ENCODE measurements at places on chromosomes 4 and X.

GRCh38 chr4:44674471-44674870 lies 3.7 kb upstream of the GUF1 start:
- DNase-seq = no peak

- DNase-seq = no peak
These were observed 16.1 kb upstream of the CXCL3 start for GRCh38 chr4:74054483-74055047.

DNA sequence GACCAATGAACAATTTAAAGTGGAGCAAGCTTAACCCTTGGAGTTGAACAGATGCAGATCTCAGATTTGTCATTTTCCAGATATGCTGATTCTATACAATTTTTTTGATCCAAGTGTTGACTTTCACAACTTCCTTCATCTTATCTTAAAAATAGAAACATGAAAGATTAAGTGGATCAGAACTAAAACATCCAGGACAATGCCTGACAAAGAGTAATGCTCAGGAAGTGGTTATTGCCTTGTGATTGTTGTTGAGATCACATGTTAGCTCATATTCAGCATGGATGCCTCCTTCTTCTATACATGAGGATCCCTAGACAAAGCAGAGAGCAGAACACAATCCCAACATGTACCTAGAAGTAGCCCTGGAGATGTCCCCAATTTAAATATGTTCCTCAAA lies 160.9 kb downstream of the PPARGC1A start:
- DNase-seq = no peak

GRCh38 chr4:79258614-79259176 lies 67.2 kb downstream of the NAA11 start:
- DNase-seq = no peak

- no peak for DNase-seq
These were observed 150.4 kb downstream of the SOWAHB start for GRCh38 chr4:76747563-76747962.

DNA sequence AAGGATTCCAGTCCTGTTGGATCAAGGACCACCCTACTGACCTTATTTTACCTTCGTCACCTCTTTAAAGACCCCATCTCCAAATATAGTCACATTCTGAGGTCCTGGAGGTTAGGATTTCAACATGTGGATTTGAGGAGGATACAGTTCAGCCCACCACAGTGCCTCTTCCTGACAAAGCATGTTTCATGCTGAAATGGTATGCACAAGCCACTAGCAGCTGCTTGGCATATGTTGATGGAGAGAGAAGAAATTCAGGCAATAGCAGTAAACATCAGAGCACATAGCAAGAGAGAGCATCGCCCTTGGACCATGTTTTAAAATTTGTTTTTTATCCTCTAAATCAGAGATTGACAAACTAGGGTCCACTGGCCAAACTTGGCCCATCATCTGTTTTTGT lies 172.1 kb downstream of the PRKX start:
- DNase-seq = no peak

DNA sequence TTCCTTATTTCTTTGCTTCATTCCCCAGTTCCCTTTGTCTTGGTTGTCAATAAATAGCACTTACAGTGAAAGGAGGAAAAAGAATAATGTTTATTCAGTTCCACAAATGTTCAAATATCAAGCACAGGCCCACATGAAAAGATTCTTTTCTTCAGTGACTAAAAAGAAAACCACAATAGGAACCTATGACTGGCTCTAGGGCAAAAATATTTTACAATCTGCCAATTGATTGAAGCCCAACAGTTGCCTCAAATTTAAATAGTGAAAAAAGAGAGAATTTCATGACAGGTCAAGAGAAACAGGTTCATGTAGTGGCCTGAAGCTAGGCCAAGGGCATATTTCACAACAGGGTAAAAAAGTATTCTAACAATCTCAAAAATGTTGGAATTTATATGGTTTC lies 553.8 kb downstream of the CENPC start:
- no peak for DNase-seq

DNA sequence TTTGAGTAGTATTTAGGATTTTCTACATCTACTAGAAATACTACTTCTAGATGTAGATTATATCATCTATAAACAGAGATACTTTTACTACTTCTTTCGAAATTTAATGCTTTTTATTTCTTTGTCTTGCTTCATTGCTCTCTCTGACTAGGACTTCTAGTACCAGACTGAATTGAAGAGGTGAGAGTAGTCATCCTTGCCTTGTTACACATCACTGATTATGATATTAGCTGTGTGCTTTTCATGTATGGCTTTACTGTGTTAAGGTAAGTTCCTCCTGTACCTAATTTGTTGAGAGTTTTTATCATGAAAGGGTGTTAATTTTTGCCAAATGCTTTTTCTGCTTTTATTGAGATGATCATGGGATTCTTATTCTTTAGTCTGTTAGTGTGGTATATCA lies 19.6 kb upstream of the IL2 start:
- DNase-seq = no peak

- no peak for DNase-seq
These were observed 124.9 kb downstream of the RTL3 start for GRCh38 chrX:78534221-78534620.

DNA sequence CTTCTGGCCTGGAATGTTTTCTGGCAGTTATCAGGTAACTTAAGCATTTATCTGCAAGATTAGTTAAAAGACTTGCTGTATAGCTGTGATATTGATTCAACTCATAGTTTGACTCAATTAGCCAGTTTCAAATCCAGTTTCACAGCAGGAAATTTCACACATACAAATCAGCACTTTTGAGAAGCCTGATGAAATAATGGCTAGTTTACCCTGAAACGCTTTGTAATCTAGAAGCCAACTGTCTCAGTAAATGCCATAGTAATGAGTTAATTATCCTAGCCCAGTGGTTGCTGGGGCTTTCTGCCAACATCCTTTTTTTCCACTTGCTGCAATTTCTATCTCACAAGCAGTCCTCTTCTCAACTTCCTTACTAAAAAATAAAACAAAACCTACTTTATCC lies 53.1 kb downstream of the ARHGEF38 start:
- no peak for DNase-seq

DNA sequence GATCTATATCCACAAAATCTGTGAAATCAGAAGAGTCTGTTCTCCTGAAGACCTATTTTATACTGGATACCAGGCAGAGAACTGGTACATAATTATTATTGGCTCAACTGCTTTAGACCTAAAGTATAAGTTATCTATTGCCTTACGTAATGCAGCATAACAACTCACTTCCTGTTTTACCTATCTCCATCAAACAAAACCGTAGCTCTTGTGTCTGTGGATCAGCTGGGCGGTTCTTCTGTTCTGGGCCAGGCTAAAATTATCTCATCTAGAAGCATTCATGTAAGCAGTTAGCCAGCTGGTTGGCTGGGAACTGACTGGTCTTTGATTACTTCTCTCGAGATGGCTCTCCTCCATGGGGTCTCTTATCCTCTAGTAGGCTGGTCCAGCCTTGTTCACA lies 57.8 kb downstream of the PPP1R2C start:
- no peak for DNase-seq

- DNase-seq = no peak
These were observed 309.2 kb downstream of the BCOR start for GRCh38 chrX:39788521-39788920.

DNA sequence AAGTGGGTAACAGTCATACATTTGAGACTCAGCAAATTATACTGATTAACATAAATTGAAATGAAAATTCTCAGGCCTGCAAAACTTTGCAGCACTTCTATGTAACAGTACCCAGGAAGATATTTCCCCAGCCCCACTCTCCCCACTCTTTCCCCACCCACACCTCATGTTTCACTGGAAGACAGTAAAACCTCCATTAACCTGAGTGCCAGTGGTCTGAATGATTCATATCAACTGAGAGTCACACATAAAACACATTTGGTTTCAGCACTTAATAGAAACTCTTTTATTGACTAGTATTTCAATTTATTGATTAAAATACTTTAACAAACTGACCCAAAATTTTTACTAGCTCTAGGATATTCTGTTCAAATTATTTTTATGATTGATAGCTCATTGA lies 6.9 kb downstream of the CXCL6 start:
- no peak for DNase-seq

DNA sequence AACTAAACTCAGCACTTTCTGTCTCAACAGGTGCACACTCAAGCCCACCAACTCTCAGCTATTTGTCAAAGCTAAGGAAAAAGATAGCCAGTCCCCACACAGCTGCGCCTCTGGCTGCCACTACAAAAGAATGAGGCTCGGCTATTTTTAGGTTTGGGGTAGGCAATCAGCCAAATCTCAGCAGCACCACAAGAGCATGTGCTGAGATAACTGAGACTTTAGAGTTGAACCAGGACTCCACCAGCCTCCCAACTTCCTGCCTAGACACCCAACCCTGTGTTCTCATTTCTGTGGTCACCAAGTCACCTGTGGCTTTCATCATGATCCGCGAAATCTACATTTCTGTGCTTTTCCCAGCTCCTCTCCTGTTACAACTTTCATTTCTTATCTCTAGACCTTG lies 28.0 kb downstream of the DMD start:
- no peak for DNase-seq

GRCh38 chr4:150082241-150082640 lies 4.0 kb downstream of the DCLK2 start:
- no peak for DNase-seq

DNA sequence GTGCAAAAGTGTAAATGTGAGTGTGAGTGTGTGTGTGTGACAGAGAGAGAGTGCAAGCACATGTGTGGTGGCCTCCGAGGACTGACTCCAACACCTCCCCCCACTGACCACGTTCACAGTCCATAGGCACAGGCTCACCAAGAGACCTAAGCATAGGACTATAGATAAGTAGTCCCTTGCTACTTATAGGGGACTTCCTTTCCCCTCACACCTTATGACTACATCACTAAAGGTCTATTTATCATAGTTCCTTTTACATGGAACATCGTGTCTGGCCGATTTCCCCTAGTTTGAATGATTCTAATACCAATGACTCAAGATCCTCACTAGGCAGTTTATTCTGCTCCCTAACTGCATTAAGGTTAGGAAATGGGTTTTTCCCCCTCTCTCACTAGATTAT lies 17.8 kb downstream of the FRMPD3 start:
- DNase-seq = no peak

GRCh38 chrX:8969378-8969777 lies 64.5 kb downstream of the FAM9B start:
- DNase-seq = no peak

DNA sequence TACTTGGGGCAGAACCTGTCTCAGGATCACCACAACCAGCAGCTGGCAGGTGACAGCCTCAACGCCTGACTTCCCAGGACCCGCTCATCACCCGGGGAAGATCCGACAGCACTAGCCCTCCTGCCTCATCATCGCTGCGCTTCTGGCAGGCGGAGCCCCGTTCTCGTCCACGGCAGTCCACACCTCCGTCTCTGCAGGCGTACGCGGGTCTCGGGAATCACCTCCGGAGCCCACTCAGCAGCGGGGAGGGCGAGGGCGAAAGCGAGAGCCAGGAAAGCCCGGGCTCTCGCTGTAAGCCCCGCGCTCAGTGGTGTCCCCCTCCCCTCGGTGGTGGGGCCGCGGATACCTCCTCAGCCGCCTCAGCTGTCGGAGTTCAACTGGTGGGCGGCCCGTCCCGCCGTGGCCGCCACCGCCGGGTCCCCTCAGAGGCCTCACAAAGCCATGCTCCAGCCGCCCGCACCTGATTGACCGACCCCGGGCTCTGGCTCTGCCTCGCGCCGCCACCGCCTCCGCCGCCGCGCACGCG lies 518 bp upstream of the CNKSR2 start:
- DNase-seq = peak; percentile 2

DNA sequence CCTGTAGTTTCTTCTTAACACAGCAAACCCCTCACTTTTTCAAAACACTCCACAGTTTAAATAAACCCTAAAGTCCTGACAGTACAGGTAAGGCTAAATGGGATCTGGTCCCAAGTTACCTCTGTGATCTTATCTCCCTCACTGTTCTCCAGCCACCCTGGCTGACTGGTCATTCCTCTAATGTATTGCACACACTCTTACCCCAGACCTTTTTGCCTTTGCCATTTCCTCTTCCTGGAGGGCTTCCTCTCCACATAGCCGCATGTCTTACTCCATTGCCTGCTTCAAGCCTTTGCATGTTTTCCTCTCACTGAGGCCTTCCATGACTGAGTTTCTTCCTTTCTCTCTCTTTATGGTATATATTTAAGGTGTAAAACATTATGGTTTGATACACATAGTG lies 19.5 kb upstream of the ANXA3 start:
- DNase-seq = no peak

DNA sequence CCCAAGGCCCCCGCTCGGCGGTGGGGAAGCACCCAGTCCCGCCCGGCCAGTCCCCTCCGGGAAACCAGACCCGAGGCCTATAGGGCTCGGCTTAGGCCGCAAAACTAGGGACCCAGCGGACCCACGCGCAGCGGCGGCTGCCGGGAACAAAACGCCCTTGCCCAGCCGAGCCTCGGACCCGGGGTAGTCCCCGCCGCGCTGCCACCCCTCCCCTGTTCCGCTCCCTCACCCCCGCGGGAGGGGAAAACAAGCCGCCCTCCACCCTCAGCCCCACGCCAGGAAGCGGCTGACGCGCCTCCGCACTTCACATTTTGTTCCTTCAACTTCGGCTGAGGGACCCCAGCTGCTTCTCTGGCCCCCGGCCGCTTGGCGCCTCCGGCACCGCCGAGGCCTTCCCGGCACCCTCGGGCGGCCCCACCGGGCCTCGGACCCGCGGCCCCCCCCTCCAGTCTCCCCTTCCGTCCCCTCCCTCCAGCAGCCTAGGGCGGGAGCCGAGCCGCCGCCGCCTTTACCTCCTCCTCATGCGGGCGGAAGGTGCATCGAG lies 694 bp downstream of the PDS5A start:
- DNase-seq = peak; percentile 40

DNA sequence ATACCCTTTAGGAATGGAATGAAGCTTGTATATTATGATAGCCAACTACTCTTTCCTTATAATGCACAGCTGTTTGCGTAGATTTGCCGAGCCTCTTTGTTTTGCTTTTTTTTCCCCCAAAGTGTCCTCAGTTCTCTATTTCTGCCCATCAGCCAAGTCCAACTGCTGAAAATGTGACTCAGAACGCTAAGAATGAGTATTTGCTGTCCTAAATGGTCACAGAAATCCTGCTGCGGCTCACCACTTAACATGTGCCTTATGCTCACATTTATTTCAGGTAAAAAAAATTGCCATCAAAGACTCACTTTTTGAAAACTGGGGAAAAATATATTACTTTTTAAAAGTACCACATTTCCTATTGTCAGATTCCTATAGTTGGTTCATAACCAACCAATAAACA lies 36.9 kb downstream of the GABRA4 start:
- DNase-seq = no peak

GRCh38 chr4:3462790-3463415 lies at the start of gene DOK7:
TSS of gene DOK7 (plus strand) at chr4:3463306. CDS start at chr4:3463376, 70 bp downstream.
- no peak for DNase-seq

GRCh38 chrX:250965-251364 lies 30.2 kb upstream of the PLCXD1 start:
- no peak for DNase-seq

GRCh38 chrX:95956745-95957144 lies 727.9 kb upstream of the DIAPH2 start:
- DNase-seq = no peak

GRCh38 chr4:140697709-140698560 lies 58.2 kb downstream of the TBC1D9 start:
- DNase-seq = no peak

- DNase-seq = no peak
These were observed 50.7 kb downstream of the CHST7 start for GRCh38 chrX:46624090-46624786.

Data from stimulated activated CD4-positive, alpha-beta T cell treated with anti-CD3 and anti-CD28 coated beads, Interleukin-15, amount 100 ng/mL, for 1 hour (primary cell).